ENCODE measurements at places on chromosomes 1 and 21. TPM values are rescaled to one million over a fixed set of nuclear protein-coding genes. Genes with fewer than 3 reads are reported as not detected.

SPRR2B gene
- not detected for total RNA-seq

RPE65 gene
- total RNA-seq, result not detected

LEFTY2 gene
- not detected for total RNA-seq

C1orf167 gene
- total RNA-seq, result not detected

SAMD11 gene
- total RNA-seq, result 3.4 TPM

SYDE2 gene
- total RNA-seq, result 1.0 TPM

DNA sequence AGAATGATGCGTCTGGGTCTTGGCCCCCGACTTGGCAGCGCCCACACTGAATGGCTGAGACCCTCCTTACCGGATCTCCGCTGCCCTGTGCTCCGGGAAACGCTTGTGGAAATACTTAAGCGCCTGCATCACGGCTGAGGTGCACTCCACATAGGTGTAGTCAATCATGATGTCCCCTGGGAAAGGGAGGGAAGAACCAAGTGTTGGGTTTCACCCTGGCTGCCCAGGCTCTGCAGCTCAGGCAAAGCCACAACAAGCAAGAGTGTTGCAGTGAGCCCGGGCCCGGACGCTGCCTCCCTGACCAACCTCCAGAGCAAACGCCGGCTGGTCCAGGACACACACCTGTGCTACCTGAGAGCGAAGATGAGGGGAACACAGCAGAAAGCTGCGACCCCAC, 21.5 kb upstream of the SPATC1L start:
- no peak for DNase-seq

DNA sequence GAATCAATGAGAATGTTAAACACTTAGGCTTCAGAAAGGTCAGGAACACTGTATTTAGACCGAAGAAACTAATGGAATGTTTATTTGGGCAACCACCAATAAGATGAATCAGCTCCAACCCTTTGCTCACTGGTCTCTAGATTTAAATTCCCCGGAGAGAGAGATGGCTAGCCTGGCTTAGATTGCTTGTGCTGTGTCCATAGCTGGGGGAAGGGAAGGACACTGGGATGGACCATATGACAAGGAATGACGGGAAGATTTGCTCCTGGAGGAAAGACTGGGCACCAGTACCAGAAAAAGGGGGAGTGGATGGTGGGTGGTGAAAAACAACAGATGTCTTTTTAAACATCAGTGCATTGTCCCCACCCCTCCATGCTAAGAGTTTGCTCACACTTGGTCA, 426.6 kb downstream of the DUSP10 start:
- DNase-seq, result peak; percentile 90

- DNase-seq, result peak; percentile 57
Observed at GRCh38 chr1:186482661-186483255, 21.8 kb upstream of the PDC start.

GRCh38 chr21:36890086-36890485, 76.4 kb downstream of the HLCS start:
- no peak for DNase-seq

DNA sequence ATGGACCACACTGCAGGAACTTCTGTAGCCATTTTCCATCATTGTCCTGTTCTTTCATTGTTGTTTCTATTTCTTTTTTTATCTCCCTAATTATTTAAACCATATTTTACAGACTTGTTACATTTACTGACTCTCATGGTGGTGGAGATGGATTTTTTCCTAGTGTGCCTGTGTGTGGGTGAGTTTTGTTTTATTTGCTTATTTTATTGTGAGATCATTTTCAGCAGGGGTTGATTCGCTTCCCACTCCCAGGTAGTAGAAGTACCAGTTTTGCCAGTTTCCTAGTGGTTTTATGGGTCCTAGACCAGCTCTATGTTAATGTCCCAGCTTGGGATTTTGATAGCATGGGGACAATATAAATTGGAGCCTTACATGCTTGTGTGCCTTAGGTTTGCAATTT, 80.0 kb upstream of the BACH1 start:
- no peak for DNase-seq

- DNase-seq, result no peak
Observed at GRCh38 chr1:17795836-17796645, 40.9 kb downstream of the ACTL8 start.

- no peak for DNase-seq
Observed at GRCh38 chr1:15626269-15626950, 9.2 kb downstream of the DDI2 start.

GRCh38 chr1:79472067-79472656, 465.6 kb upstream of the ADGRL4 start:
- DNase-seq, result no peak

DNA sequence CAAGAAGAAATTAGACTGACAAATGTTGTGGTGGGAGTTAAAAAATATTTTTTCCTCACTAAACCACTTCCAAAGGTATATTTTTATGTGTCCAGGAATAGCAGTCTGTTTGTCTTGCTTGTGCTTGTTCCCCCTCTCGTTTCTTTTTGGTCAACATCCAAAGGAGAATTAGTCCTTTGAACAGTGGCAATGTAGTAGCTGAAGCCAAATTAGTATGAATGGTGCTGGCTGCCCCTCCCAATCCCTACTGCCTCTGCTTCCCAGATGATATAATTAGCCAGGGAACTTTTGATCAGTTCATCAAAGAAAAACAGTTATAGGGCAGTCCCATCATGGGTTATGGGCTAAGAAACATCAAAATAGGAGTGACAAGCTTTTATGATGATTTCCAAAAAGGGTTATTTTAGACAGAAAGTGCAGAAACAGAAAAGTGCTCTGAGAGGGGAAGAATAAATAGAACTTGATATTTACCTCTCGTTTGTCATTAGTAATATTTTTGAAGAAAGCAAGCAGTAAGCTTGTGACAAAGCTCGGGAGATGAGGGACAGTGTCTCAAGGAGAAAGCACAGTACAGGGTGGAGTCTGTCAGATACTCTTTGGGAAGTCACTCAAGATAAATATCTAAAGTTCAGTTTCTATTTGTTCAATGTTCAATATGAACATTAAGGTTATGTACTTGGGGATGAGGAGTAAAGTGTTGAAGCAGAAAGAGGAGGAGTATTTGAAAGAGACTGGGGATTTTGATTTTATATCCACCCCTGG, 239.1 kb downstream of the HLX start:
- peak; percentile 21 for DNase-seq

GRCh38 chr1:11797525-11798216, 8.1 kb downstream of the MTHFR start:
- no peak for DNase-seq
